ENCODE measurements at places on chromosomes 5 and 9. TPM values are rescaled to one million over a fixed set of nuclear protein-coding genes. Genes with fewer than 3 reads are reported as not detected.

Gene PHF24
- total RNA-seq, result 1.5 TPM

Gene MAMDC2
- total RNA-seq, result 204 TPM

Gene INSL6
- total RNA-seq, result not detected

Gene LECT2
- not detected for total RNA-seq

Gene PDE6A
- total RNA-seq, result not detected

Gene FABP6
- total RNA-seq, result not detected

Gene ARHGEF28
- total RNA-seq, result 16.0 TPM

GRCh38 chr5:73709536-73710129 is 83.6 kb downstream of the ARHGEF28 start:
- DNase-seq, result no peak

GRCh38 chr9:91315191-91315590 is 46.5 kb downstream of the AUH start:
- DNase-seq, result no peak

GRCh38 chr5:9112520-9113291 is 433.2 kb downstream of the SEMA5A start:
- DNase-seq, result no peak

DNA sequence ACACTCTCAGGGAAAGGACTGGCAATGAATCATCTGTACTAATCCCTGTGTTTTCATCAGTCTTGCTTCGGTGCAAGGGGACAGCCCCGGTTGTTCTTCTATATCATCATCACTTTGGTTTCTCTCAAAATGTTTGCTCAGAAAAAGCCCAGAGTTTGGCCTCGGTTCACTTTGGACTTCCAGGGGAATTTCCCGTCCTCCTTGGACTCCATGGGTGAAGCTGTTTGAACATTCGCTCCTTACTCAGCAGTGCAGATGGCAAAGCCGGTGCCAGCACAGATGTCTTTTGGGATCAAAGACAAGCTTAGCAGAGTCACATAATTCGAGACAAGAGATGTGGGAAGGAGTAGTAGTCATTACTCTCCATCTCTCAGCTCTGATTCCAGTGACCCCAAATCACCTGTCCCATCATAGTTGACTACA is 69.8 kb upstream of the TNFSF8 start:
- DNase-seq, result no peak

DNA sequence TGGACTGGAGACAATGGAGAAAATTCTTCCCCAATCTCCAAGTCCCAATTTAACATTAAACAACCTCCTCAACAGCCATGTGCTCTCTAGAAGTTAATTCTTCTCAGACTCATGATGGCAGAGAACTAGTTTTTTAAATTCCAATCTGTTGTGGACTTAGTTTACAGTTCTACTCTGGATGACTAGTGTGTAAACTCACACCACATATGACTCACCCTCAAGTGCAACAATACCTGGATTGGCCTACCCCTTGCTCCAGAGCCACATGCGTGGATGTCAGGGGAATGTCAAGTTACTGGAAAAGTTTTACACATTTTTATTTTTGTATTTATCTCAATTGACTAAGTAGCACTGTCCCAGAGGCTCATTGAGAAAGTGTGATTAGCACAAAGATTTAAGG is 136.0 kb upstream of the EFNA5 start:
- DNase-seq, result no peak

DNA sequence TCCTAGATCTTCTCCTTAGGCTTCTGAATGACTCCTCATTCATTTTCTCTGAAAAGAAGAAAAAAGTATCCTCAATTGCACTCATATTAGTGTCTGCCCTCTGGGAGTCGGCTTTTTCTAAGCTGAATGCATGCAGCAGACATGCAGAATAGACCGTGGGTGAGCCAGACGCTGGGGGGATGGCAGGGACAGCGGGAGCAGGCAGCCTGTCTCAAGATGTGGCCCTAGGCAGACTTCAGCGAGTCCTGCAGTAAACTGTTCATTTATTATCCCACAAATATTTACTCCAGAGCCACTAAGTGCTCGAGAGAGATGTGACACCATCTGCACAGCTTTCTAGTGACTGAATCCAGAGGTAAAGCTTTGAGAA is 164.9 kb upstream of the RAI14 start:
- no peak for DNase-seq

GRCh38 chr9:126490214-126490631 is 123.5 kb upstream of the LMX1B start:
- no peak for DNase-seq

DNA sequence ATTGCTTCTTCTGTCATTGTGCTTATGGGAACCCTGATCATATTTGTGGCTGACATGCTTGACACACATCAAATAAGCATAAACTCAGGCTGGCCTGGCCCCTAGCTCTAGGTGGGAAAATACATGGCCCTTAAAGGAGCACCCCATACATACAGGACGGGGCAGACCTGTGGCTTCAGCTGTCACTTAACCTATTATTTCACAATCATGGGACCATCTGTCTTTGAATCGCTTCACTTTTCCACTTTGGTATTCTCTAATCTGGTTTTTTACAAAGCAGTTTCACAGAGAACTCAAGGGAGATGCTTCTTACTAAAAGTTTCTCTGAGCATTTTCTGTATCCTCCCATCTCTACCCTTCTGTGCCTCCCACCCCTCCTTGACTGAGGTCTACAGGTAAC is 34.6 kb upstream of the LRRTM2 start:
- DNase-seq, result no peak

- DNase-seq, result no peak
These were observed 35.2 kb downstream of the RAI14 start for GRCh38 chr5:34691326-34691725.

GRCh38 chr5:42090162-42090561 is 165.1 kb downstream of the FBXO4 start:
- DNase-seq, result no peak

- DNase-seq, result no peak
These were observed 1.6 kb upstream of the OBP2B start for GRCh38 chr9:133210609-133211008.

DNA sequence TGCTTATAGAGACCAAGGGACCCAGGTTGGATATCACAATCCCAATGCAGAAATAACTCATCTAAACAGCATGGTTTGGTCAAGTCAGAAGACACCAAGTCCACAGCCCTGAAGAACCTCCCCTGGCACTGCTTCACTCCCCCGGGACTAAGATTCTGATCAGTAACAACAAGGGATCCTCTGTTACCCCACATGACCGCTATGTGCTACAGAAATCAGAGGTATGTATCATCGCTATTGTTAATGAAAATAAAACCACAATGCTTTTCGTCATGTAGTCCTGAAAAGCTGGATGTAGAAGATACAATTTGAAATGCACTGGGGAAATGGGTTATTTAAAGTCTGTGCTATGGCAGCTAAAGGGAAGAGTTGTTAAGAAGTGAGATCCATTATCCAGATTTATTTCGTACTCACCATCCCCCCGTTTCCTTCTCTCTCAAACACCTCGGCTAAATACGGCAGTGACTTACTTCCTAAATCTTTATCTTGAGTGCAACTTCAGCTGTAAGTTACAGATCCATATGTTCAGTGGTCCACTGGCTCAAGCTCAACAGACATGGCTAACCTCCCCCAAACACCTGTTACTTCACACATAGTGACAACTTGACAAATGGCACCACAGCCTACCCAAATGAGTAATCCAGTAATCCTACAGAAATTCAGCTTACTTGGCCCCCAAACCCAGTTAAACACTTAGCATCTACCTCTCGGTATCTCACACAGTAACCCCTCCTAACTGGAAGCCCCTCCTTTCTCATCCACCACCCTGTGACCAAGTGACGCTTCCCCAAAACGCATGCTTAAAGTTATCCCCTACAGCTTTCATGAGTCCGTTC is 129.2 kb downstream of the MYO10 start:
- no peak for DNase-seq

DNA sequence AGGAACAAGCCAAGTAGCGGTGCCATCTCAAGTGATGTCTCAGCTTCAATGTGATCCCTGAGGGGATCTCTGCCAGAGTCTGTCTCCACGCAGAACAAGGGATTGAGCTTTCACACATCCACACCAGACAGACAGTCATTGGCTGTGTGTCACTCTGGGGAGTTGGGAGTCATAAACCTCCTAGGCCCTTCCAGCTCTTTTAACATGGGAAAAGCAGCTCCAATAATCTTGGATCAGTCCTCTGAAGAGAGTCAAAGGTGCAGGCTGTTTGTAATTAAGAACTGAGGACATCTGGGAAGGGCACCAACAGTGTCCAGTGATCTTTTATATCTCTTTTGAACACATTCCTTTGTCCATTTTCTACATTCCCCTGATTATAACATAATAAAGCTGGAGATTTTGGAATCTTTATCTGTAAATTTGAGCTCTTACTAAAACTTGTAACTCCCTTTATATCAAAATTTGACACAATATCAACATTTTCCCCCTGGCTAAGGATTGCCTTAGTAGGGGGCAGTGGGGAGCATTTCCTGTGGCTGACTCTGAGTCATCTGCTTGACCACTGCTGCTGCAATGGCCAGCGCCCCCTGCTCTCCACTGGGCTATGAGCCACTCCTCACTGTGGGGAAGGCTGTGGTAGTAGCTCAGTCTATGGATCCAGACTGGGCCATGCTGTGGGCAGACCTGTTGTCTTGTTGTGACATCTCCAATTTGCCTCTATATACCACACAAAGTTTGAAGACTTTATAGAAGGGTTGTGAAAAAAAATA is 284.4 kb downstream of the OSTF1 start:
- DNase-seq, result peak; percentile 37

DNA sequence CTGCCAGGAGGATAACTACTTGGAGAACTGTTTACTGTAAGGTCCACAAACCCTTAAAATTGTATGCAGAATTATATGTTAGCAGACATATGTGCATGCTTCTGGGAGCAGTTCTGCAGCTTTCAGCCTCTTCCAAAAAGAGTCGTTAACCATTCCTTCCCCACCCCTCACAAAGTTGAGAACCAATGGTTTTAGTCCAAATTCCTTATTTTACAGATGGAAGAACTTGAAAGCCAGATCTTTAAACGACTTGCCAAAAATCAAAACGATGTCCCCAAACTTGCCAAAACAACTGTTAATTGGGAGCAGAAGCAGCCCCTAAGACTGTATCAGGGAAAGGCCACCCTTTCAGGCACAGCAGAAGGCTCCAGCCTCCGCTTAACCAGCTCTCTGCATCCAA is 266.4 kb upstream of the ANKRD55 start:
- DNase-seq, result no peak

GRCh38 chr5:179696603-179697002 is 2.2 kb upstream of the CANX start:
- DNase-seq, result no peak

DNA sequence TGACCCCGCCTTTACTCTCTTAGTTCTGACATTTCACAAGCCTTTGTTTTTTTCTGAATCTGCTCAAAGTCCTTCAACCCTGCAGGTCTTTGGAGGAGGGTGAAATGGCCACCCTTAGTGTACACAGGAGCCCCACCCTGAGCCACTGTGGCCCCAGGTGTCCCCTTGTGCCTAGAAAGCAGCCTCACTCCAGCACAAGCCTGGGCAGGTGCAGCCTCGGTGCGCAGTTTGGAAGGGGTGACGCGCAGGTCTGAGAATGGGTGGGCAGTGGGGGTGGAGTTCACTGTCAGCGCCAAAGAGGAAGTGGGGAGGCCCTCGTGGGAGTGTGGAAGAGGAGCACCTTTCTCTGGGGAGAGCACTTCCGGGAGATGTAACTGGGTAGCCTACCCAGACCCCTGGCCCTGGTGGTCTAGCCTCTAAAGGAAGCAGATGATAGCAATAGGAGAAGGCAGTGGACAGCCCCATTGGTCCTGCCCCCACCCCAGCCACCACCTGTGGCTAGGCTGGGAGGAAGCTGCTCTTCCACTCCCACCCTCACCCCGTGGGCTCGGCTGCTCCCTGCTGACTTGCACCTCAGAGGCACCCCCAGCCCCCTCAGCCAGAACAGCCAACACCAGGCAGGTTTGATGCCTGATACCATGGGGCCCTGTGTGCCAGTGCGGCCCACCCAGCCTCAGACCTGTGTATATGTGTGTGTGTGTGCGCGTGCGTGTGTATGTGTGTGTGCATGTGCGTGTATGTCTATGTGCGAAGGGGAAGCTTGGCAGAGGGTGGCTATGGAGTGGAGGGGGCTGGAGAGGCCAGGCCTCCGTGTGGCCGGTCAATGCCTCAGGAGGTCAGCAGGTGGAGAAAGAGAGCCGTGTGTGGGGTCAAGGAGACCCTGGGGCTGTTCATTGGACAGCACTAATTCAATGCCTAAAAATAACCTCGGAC is 16.8 kb upstream of the DAB2IP start:
- DNase-seq, result no peak

GRCh38 chr9:21592063-21592338 is 109.9 kb upstream of the IFNE start:
- DNase-seq, result no peak

DNA sequence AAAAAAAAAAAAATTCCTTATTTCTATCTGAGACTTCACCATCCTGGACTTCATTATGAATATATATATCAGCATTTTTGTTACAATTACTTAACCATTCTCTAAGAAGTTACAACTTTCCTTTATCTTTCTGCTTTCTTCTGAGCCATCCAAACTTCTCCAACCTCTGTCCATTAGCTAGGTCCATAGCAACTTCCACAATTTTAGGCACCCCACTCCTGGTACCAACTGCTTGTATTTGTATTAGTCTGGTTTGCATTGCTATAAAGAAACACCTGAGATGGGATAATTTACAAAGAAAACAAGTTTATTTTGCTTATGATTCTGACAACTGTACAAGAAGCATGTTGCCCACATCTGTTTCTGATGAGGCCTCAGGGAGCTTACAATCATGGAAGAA is 182.1 kb downstream of the CDH9 start:
- no peak for DNase-seq
